HTR-8/SVneo (cell line): ENCODE measurements at places on chromosomes 2 and 18.
A peak's percentile ranks its signal among the peaks of the same experiment; 100 is the strongest.

DNA sequence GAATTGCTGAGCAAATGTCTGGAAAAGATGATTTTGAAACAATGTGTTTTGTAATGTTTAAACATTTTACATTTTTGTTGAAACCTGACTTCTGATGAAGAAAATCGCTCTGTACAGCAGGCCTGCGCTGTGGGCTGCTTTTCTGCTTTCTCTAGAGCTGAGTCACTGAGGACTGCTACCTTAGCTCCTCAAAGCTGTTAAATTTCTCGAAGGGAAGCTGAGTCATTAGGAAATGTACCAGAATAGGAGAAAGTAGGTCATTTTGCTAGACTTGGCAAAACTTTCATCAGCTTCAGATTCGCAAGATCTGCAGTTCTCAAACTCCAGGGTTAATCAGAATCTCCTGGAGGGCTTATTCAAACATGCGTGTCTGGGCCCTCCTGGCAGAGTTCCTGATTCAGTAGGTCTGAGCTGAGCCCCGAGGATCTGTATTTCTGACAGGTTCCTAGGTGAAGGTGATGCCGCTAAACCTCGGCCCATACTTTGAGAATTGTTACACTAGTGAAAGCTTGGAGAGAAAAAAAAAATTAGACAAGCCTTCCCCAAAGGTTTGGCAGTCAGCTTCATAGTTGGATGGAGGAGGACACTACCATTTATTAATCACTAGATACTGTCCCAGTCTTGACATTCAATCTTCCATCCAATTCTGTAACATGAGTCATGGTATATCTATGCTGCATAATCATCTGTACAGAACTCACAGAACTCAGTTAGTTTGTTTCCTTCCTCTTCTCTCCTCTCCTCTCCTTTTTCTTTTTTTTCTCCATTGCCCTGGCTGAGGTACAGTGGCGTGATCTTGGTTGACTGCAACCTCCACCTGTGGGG lies 297.6 kb downstream of the PARD3B start:
- DNase-seq, result peak; percentile 34

GRCh38 chr2:224832207-224832606 lies 116.0 kb upstream of the CCDC195 start:
- DNase-seq, result no peak

DNA sequence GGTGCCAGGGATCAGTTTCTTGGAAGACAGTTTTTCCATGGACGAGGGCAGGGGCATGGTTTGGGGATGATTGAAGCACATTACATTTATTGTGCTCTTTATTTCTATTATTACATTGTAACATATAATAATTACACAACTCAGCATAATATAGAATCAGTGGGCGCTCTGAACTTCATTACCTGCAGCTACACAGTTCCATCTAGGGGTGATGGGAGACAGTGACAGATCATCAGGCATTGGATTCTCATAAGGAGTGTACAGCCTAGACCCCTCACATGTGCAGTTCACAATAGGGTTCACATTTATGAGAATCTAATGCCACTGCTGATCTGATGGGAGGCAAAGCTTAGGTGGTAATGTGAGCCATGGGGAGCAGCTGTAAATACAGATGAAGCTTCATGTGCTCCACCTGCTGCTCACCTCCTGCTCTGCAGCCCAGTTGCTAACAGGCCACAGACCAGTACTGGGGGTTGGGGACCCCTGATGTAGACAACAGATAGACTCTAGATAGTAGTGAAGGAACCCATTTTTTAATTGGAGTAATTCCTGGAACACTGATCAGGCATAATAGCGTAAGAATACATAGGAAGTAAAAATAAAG lies 41.5 kb upstream of the MC4R start:
- no peak for DNase-seq

- DNase-seq, result no peak
Observed at GRCh38 chr18:47143899-47144485, 6.3 kb downstream of the HDHD2 start.

DNA sequence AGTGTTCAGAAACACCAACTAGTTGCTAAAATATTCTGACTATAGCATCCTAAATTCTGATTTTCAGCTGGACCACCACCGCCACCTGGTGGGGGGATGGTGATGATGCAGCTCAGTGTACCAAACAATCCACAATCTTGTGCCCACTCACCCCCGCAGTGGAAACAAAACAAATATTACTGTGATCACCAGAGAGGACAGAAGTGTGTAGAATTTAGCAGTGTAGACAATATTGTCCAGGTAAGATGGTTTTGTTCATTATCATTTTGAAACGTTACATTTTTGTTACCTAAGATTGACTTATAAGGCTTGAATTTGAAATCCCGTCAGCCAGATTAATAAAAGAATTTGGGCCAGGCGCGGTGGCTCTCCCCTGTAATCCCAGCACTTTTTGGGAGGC lies 31.7 kb upstream of the UBXN4 start:
- DNase-seq, result peak; percentile 59

DNA sequence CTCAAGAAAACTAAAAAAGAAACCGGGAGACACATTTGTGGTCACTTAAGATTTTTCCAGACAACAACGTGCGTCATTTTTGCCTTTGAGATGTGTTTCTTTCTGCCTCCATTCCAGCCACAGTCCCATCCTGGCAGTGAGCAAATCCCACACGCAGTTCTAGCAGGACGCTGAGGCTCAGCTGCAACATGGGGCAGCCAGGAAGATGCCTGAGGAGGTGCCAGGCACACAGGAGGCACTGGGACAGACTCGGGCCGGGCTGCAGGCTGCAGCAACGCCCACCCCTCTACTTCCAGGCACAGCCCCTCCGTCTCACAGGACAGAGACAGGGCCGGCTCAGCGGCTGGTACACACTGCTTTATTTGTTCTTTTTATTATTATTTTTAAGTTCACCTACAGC lies 13.1 kb downstream of the KLF11 start:
- no peak for DNase-seq

DNA sequence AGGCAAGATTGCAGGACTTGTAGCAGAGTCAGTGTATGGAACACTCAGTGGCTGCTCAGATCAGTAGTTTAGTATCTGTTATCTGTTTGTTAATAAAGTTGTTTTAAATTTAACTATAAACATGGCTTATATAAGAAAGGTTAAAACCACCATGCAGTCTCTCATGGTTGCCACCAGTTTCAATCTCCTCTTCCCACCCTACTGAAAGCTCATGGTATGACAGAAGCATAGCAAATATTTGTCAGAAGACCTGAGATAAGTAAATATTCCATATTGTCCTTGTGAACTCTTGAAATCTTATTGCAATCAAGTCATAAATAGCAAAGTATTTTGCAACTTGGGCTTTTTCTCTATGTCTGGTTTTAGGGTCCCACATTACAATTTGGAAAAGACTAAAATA lies 2.1 kb upstream of the COL5A2 start:
- DNase-seq, result no peak

GRCh38 chr2:12844511-12844910 lies 127.8 kb downstream of the TRIB2 start:
- no peak for DNase-seq

- DNase-seq, result no peak
Observed at GRCh38 chr2:237341872-237342271, 72.1 kb downstream of the COL6A3 start.

- DNase-seq, result no peak
Observed at GRCh38 chr2:220648628-220649027, 923.5 kb downstream of the EPHA4 start.

DNA sequence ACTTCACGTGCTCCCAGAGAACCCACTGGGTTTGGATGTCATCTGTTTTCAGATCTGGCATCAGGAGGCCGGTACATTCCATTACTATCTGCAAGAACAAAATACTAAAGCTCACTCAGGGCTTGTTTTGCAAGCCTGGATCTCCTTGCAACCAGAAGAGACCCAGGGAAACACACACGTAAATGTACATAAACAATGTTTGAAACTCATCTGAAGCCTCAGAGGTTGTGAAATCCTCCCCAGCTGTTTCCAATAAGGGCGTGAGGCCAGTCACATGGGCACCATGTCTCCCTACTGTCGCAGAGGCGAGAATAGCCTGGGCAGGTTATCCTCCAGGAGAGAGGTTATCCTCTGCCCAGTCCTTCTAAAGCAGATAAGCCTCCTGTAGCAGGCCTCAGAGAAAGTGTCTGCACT lies 186.9 kb downstream of the GFPT1 start:
- DNase-seq, result no peak

GRCh38 chr2:167383610-167384194 lies 495.4 kb downstream of the XIRP2 start:
- no peak for DNase-seq

DNA sequence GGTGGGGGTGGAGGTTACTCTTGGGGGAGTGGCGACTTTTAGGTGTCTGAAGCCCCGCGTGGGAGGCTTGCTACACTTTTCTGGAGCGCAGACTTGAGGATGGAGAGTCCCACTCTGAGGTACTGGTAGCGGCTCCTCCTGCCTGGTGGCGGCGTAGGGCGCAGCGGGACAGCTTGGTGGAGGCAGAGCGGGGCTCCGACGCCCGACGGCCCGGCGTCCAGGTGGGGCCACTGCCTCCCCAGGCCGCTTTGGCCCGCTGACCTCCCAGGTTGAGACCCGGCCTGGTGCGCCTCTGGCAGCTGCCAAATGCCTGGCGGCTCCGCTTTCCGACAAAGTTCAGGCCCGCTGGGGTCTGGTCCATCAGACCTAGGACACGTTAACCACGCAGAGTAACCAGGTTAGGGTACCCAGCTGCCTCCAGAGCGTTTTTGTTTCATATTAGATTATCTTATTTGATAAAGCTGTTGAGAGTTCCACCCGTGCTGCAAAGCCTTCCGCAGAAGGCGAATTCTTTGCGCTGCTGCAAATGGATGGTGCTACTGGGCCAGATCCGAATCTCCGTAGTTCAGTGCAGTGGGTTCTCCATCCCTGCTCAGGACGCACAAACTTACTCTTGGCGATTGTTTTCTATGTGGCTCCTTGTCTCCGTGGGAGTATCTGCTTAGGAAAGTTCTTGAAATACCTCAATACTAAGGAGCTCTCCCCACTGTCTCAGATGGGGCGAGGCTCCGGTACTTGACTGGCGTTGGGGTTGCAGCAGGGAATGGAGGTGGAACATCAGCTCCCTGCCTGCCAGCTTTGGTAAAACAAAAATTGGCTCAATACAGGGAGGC lies 405.9 kb downstream of the XIRP2 start:
- no peak for DNase-seq

GRCh38 chr2:237939251-237939650 lies 27.6 kb upstream of the UBE2F start:
- no peak for DNase-seq

- no peak for DNase-seq
Observed at GRCh38 chr2:26162963-26163362, 9.9 kb upstream of the GAREM2 start.

GRCh38 chr18:78769502-78770105 lies 210.0 kb upstream of the SALL3 start:
- DNase-seq, result no peak

DNA sequence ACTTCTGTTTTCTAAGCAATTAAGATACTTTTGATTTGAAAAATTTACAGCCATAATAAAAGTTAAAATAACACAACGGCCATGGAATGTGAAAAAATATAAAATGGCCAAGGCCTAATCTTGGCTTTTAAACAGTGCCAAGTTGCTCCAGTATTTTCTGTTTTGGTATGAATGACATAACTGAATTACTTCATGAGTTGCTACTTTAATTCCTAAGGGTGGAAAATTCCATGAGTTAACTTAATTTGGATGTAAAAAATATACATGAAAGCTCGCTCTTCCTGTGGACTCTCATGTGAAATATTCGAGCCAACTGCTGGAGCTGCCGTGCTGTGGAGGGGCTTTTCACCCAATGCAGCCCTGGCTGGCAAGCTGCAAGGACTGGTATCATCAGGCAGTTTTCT lies 286.0 kb upstream of the CCDC68 start:
- DNase-seq, result no peak

GRCh38 chr2:188207554-188207953 lies 84.1 kb upstream of the GULP1 start:
- no peak for DNase-seq
